ENCODE measurements at places on chromosomes 1 and 21.
A peak's percentile ranks its signal among the peaks of the same experiment; 100 is the strongest.

DNA sequence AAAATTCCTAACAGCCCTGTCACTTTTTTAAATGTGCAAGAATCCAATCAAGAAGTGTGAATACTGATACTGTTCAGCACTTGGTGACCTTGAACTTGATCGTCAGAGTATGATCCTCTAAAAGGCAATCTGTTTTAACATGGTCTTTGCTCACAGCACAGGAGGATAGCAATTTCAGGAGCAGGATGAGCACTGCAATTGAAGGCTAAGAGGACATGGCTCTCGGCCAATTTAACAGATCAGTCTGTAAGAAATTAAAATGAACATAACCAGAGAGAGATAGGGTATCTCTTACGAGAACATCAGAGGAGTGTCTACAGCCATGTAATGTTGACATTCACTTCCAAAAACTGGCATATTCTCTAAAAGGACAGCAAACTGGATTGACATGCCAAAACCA lies 243.1 kb downstream of the LTN1 start:
- no peak for DNase-seq

- no peak for DNase-seq
Observed at GRCh38 chr21:33041981-33042380, 16.2 kb downstream of the OLIG2 start.

DNA sequence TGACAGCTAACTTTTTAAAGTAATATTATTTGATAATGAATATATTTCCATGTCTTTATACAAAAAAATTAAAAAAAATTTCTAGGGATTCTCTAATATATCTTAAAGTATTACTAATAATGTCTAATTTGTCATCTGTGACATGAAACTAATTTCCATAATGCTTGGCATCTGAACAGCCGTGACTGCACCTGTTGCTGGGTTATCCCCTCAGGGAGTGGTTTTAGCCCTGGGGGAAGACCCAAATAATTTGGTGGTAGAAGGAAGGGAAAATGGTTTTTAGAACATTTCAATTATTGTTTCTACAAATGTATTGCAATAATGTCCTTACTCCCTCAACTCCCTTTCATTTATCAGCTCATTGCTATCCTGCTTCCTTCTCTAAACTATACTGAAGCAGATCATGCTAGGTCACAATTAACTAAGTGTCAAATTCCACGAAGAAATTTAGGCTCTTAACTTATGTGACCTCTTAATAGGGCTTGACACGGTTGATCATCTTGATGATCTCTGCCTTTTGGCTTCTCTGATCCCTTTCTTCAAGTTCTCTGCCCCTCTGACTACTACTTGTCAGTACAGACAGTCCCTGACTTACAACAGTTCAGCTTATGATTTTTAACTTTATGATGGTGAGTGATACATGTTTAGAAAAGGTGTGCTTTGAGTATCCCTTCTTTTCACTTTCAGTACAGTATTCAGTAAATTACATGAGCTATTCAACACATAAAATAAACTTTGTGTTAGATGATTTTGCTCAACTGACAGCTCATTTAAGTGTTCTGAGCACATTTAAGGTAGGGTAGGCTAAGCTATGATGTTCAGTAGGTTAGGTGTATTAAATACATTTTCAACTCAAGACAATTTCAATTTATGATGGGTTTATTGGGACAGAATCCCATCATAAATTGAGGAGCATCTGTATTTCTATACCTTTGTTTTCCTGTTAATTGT lies 26.4 kb upstream of the DPH5 start:
- DNase-seq: no peak

DNA sequence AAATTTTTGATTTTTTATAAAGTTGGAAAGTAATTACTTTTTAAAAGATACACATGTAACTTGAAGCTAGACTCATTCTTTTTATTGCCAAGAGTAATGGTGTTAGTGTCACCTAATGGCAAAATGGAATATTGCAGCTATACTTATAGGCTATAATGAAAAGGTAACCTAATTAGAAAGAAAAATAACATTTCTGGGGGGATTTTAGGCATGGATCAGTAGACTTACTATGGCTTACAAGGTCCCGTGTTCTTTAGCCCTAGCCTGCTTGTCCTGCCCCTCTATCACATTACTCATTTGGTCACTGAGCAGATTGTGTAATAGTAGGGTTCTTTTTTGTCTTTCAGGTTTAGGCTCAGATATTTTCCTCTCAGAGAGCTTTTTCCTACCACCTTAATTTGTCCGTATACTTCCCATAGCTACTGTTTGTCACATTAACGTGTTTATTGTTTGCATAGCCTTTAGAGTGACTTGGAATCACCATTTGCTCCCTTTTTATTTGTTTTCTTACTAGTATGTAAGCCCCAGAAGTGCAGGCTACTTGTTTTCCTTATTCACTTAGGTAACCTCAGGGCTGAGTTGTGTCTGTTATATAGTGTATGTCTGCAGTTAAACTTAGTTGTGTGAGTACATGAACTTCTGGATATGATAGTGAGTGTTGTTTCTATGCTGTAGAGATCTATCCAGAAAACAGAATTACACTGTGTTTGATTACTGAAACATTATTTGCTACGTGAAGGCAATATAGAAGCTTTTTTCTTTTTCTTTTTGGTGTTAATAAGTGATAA lies 58.7 kb downstream of the RABGAP1L start:
- DNase-seq: no peak

DNA sequence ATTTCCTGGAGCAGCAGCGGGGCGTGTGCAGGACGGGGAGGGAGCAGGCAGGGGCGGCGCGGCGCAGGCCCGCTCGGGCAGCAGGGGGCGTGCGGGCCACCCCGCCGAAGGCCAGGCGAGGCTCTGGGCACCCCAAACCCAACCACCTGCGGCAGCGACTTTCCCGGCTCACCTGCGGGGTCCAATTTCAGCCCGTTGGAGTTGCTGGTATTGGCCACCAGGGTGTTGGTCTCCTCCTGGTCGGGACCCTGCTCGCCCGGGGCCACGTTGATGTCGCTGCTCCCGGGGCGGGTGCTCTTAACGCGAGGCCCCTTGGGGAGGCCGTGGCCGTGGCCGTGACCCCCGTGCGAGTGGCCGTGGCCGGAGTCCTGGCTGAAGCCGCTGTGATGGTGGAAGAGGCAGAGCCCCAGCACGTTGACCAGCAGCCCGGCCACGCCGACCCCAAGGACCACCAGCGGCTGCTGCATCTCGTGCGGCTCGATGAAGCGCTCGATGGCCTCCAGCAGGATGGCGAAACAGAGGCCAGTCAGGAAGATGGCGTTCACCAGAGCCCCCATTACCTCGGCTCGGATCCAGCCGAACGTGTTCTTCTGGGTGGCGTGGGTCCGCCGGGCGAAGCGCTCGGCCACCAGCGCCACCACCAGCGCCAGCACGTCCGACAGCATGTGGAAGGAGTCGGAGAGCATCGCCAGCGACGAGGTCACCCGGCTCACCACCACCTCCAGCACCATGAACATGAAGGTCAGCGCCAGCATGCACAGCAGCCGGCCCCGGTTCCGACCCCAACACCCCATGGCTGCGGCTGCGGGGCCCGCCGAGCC lies 932 bp downstream of the SLC30A1 start:
- DNase-seq: peak; percentile 81
